Activated CD4-positive, alpha-beta memory T cell treated with anti-CD3 and anti-CD28 coated beads, Interleukin-2, amount 10 ng/mL, durations not matched to agents 7 days and 5 days (primary cell): ENCODE measurements at places on chromosomes 1 and 21. TPM values are rescaled to one million over a fixed set of nuclear protein-coding genes. Genes with fewer than 3 reads are reported as not detected.

Gene KCNJ10
- not detected for total RNA-seq

DNA sequence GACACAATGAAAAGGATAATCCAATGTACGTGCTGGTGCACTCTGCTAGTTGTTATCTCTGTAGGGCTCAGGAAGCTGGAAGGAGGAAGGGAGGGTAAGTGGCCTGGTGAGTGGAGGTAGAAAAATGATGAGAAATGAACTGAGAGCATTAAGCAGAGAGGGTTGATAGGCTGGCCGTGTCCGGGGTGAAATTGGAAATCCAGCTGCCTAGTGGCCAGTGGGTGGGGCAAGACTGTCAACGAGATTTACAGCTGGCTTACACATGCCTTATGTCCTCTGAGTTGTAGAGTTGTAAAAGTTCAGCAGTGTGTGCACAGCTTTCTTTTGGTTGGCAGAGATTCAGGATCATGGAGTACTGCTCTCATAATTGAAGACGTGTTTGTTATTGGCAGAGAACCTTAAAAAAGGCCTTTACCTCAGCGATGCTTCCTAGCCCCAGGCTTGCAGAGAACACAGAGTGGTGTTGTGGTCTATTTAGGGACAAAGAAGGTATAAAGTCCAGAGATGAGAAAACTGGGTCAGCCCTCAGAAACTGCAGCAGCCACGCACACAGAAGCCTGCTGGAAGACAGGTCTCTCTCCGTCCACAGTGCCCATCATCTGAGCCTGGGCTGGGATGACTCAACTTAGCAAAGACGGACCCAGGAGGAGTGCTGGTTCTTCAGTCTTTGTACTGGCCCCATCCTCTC is 132.4 kb downstream of the EDEM3 start:
- no peaks in the 10 kb centered on the region for H3K36me3 ChIP-seq
- H3K27ac ChIP-seq = no peak overlapping the region
- H3K27me3 ChIP-seq = peaks cover 1% of the 10 kb centered on the region
- H3K4me3 ChIP-seq = no peak overlapping the region
- H3K4me1 ChIP-seq = no peaks in the 10 kb centered on the region

GRCh38 chr21:33121715-33122475 is 52.0 kb downstream of the OLIG1 start:
- H3K36me3 ChIP-seq = no peaks in the 10 kb centered on the region
- no peak overlapping the region for H3K27ac ChIP-seq
- DNase-seq = no peak
- no peak overlapping the region for H3K4me3 ChIP-seq

GRCh38 chr1:26079960-26080814 is 12.8 kb upstream of the TRIM63 start:
- H3K27ac ChIP-seq = no peak overlapping the region
- H3K4me1 ChIP-seq = peaks cover 14% of the 10 kb centered on the region
- H3K36me3 ChIP-seq = no peaks in the 10 kb centered on the region

DNA sequence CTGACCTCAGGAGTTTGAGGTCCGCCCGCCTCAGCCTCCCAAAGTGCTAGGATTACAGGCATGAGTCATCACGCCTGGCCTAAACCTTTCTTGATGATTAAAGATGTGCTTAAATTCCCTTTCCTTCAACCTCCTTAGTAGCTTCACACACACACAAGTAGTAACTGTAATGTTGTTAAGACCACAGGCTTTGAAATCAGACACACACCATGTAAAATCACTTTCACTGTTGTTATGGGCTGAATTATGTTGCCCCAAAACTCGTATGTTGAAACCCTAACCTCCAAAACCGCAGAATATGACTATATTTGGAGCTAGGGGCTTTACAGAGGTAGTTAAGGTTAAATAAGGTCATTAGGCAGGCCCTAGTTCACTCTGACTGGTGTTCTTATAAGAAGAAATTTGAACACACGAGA is 180.2 kb downstream of the NR5A2 start:
- H3K36me3 ChIP-seq = no peaks in the 10 kb centered on the region
- no peak overlapping the region for H3K4me3 ChIP-seq
- no peak for DNase-seq
- H3K27me3 ChIP-seq = peaks cover 19% of the 10 kb centered on the region
- peaks cover 2% of the 10 kb centered on the region for H3K4me1 ChIP-seq
- H3K27ac ChIP-seq = no peak overlapping the region
